ENCODE measurements at places on chromosomes 2 and 18. TPM values are rescaled to one million over a fixed set of nuclear protein-coding genes. Genes with fewer than 3 reads are reported as not detected.

MROH2A gene
- total RNA-seq: 6.6 TPM

IGFBP2 gene
- total RNA-seq: 404 TPM

GRCh38 chr2:37809525-37809924 lies 115.6 kb upstream of the RMDN2 start:
- no peak for DNase-seq

ALPI gene
- not detected for total RNA-seq

MC4R gene
- not detected for total RNA-seq

USP14 gene
- total RNA-seq: 15.8 TPM

- no peak for DNase-seq
These were observed 463.8 kb downstream of the LPIN1 start for GRCh38 chr2:12210016-12210933.

DNA sequence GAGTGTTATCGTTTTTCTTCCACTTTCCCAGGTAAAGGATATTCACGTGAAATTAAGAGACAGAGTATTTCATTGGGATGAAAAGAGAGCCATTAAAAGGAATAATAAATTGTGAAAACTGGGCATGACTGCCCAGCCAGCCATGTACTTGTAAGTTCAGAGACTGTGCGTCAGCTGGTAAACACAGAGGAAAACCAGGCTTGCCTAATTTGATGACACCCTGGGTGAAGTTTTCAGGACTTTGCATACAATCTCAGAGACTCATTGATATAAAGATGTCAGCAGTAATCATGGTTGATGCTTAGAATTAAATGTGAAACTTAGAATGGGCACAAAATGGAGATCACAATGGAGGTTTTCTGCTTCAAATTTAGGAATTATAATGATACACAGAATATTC lies 153.5 kb upstream of the ZEB2 start:
- no peak for DNase-seq

PROKR1 gene
- 0.05 TPM for total RNA-seq

- DNase-seq: no peak
These were observed 140.4 kb upstream of the RNF152 start for GRCh38 chr18:62033207-62033606.

GRCh38 chr2:119126650-119127049 lies 31.9 kb downstream of the C1QL2 start:
- DNase-seq: no peak

DNA sequence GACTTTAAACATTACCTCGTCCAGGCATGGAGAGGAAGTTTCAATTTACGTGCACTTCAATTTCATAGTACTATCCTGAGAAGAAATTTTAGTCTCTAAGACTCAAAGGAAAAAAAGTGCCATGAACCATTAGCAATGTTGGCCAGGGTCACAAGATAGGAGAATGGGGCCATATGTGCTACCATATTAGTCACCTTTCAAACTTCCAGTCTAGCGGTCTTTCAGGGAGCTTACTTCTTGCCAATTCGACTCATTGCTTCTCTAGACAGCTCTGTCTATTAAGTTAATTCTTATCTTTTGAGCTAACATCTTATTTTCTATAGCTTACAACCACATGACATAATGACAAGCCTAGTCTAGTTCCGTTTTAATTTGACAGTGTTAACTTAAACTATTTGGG lies 129.1 kb downstream of the ANKRD44 start:
- DNase-seq: no peak

ANKRD30B gene
- total RNA-seq: not detected

Measured in left lobe of liver (tissue), 2 donors.